ENCODE measurements at places on chromosomes 11 and 22.

- no peak for DNase-seq
These were observed 23.3 kb upstream of the TMPRSS5 start for GRCh38 chr11:113729456-113729855.

GRCh38 chr22:46721501-46722085 lies 16.5 kb downstream of the CERK start:
- peak; percentile 27 for DNase-seq

- DNase-seq = no peak
These were observed 377.6 kb downstream of the CADM1 start for GRCh38 chr11:115126515-115127208.

- no peak for DNase-seq
These were observed 59.3 kb downstream of the GGTLC2 start for GRCh38 chr22:22703715-22704114.

DNA sequence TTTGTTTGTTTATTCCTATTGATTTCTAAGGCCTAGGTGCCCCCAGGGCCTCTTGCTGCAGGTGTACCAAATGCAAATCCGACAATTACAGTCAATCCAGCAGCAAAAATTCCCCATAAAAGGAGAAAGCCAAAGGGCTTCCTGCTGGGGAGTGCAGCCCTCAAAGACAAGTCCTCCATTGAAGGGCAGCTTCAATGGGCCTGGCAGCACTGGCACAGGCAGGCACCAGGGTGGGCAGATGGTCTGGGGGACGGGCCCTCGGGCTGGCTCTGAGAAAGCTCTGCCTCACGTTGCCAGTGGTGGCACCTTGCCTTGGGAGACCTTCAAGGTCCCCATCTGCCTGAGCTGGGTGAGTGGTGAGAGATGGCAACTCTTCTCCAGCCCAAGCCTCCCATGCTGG lies 128.0 kb downstream of the DSCAML1 start:
- DNase-seq = no peak

- peak; percentile 68 for DNase-seq
These were observed 27.1 kb downstream of the SDHD start for GRCh38 chr11:112113539-112114457.

DNA sequence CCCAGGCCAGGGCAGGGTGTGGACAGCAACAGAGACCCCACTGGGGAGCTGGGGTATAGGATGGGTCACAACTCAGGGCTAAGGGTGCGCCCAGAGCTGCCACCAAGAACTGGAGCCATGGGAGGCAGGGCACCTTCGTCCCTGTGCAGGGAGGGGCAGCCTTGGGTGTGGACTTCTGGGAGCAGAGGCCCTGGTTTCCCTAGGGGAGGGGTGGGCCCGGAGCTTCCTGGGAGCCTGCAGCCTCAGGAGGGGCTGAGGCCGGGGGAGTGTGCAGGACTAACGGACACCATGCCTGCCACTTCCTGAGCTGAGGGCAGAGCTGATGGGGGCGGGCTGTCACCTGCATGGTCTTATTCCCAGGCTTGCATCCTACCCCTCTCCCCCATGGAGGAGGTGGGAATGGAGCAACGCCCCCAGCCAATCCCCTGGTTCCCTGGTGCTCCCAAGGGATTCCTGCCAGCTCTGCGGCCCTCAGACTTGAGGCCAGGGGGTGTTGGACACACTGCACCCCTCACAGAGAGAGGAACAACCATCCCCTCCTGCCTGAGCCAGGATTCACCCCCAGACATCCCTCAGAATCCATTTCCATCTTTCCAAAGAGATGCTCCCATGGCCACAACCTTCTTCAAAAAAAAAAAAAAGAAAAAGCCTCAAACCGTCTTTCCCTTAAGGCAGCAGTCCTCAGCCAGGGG lies 225.7 kb downstream of the CTTN start:
- DNase-seq = no peak

GRCh38 chr11:76702336-76703128 lies 32.0 kb upstream of the LRRC32 start:
- no peak for DNase-seq

DNA sequence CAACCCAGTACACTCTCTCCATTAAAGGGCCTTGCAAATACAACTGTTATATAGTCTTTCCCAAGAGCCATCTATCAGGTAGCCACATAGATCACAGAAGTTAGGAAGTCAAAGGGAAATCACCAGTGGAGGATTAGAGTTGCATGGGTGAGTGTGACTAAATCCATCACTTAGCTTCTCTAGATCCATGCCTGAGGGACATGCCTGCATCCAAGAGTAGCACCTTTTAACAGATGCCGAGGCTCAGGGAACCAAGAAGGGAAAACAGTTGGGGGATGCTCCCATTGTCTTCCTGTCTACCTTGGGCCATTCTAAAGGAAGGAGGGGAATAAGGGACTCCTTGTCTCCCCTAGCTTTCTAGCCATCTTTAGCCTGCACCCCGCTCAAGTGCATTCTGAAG lies 77.9 kb downstream of the XRRA1 start:
- DNase-seq = no peak

GRCh38 chr11:112156956-112157766 lies 6.7 kb downstream of the IL18 start:
- no peak for DNase-seq

DNA sequence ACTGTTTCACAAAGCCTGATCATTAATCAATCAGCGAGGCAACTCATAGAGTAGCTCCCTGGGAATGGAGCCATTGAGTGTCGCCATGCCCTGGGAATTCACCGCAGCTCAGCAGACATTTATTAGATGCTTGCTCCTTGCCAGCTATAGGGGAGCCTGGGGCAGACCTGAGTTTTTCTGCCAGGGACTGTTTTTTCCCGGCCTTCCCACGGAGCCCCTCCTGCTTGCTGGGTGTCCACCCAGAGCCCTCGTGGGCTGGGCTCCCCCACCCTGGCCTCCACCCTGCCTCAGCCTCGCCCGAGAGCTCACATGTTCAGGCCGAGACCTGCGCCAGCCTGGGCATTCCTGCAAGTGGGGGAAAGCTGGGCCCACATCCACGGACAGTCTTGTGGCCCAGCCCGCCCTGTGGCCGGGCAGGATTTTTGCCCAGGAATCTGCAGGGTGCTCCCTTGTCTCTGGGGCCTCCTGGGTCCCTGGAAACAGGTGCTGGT lies 64.9 kb downstream of the SMIM38 start:
- no peak for DNase-seq

DNA sequence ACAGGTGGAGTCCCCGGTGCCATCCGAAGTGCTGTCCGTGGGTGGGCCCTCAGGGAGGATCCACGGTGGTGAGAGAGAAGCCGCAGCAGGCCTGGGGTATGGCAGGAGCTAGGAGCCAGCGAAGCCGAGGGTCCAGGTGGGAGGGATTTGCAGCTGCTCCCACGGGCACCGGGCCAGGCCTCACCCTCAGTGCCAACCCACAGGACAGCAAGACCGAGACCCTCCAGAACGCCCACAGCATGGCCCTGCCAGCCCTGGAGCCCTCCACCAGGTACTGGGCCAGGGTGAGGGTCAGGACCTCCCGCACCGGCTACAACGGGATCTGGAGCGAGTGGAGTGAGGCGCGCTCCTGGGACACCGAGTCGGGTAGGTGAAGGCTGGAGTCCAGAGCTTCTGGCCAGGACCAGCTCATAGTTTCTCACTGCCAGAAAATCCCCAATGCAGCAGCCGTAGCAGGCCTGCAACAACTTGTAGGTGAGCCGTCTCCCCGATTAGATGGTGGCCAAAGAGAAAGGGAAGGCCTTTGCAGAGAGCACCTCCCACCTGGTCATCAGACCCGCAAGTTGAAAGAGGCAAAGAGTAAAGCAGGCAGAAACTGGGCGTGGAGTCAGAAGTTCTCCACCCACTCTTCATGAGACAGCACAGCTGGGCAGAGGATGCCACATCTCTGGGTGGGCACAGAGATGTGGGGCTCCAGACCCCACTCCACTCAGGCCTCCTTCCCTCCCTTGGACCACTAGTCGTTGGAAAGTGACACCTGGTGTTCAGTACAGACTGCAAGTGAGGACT lies 20.4 kb downstream of the CSF2RB start:
- DNase-seq = no peak

DNA sequence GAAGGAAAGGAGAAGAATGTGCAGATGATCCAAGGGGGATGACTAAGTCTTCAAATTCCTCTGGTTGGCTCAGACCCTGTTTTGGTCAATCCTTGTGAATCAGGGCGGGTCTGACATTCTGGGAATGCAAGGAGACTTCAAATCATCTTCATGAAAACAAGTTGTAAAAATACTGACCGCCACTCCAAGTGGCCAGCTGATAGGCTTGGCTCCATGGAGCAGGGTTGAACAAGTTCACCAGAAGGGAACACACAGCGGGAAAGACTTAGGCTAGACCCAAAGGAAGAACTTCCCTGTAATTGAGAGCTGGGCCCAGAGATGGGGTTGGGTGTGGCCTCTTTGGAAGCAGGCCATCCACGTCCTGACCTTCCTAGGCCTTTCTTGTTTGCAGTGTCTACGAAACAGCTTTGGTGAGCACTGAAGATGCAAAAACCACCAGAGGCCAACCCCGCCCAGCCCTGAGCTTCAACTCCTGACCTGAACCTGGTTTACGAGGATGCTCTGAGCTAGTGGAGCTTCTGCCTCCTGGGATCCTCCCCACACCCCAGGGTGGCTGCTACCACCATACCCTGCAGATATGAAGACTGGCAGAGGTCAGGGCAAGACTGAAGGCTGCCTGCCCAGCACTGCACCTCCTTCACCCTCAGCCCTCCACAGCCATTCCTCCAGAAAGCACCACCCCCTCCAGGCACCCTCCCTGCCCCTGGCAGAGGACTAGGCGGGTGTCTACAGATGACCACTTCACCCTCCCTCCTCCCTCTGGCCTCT lies 26.1 kb downstream of the GDPD5 start:
- DNase-seq = no peak

DNA sequence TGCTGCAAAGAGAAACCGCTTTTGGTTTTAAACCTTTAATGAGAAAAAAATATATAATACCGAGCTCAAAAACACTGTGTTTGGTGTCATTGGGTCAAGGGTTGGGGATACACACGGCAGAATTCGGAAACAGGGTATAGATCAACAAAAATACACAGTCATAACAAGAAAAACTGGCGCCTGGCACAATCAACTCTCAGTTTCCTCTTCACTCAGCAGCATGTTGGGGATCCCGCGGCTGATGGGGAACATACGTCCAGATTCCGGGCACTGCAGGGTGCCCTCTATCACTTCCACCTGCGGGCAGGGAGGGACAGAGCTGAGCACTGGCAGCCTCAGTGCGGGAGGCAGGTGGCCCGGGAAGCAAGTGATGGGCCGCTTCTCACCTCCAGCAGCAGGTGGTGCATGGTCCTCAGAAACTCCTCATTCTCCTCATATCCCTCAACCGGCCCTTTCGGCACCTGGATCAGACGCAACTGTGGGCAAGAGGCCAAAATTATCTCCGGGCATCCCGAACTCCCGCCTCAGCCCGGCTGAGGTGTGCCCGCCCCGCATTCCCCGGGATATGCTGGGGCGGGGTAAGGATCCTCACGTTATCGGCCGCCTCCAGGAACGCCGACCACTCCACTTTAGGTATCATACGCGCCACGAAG lies 561 bp downstream of the TRMT112 start:
- no peak for DNase-seq

DNA sequence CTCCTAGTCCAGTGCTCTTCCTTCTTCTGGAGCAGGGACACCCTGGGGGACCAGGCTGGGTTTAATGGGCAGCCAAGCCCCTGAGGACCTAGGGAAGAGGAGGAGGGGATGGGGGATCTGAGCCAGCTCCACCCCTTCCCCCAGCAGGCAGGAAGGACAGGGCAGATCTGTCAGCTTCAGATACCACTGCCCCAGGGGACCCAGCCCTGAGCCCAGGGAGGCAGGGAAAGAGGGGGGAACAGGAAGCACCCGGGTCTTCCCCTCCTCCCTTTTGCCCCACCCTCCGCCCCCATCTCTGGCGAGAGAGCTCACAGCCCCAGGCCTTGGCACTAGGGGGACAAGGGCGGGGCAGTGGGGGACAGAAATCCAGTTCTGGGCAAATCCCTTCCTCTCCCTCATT lies 11.7 kb upstream of the SOX10 start:
- DNase-seq = no peak

DNA sequence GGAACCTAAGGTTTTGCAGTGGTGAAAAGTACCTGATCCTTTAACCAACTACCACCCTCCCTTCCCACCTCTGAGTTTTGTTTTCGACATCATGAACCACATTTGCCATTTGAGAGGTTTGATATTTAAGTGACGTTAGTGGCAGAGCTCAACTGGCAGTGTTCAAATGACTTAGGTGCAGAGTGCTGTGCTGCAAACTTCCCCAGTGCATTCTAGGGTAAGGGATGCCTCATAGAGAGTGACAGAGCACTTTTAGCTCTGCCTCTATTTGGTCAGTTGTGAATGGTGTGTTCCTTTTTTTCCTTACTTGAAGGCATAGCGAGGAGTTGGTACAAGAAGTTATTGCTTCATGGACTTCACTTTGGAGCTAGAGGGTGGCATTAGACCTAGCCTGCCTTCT lies 9.4 kb downstream of the BMAL1 start:
- DNase-seq = no peak

DNA sequence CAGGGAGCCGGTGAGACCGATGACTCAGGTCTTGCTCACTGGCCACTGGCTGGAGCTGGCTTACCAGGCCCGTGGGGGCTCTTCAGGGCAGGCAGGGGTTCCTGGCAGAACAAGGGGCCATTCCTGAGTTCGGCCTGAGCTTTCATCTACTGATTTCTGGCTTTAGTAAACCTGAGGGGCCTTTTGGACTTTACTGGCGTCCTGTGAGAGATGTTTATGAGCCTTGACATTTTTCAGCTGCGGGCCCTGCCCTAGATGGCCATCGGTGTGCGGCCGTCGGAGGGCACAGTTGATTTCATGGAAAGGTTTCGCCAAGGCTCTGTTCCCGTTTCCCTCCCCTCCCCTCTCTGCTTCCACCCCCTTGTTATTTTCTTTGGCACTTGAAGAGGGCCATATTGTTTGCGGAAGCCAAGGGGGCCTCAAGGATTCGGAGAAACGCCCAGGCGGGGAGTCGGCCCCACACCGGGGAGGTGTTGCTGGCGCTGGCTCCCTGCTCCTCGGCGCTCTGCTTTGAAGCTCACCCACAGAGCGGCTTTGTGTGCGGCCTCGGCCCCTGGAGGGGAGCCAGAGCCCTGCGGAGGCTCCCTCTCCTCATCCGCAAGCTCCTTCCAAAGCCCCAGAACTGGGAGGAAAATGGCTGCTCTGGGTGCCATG lies 17.7 kb downstream of the ELF5 start:
- DNase-seq = peak; percentile 59

DNA sequence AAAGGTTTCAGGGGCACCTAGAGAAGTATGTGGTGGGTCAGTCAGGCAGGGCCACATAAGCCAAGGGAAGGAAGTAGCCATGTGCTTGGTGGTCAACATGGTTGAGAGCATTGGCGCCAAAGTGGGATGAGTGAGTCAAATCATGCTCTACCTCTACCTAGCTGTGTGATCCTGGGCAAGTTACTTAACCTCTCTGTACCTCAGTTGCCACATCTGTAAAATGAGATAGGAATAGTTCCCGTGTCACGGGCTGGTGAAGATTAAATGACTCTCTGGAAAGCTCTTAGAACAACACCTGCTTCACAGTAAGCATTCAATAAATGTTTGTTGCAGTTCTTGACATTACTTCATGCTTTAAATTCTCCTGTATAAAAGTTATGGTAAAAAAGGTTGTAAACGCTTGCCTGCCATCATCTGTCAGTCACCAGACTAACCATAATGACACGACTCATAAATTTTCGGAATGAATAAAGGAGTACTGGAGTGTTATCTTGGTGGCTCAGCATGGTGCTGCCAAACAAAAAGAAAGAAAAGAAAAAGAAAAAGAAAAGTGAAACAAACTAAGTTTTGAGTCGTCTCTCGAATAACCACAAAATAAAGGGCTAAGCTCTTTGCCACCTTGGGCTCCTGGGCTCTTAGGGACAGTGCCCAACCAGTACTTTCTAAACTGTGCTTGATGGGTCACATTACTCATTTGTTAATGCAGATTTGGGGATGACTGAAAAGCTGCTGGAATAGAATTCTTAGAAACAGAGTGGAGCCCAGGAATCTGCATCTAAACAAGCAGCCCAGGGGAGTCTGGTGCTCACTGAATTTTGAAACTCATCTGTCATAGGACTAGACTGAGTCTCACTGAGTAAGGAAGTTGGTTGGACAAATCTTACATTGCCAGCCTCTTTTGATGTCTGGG lies 107.6 kb downstream of the LDLRAD3 start:
- DNase-seq = no peak

Data from tongue (tissue), 3 donors.